Stimulated activated CD4-positive, alpha-beta T cell treated with anti-CD3 and anti-CD28 coated beads, Interleukin-4, amount 100 ng/mL, for 48 hours (primary cell): ENCODE measurements at places on chromosomes 2 and 18.
A peak's percentile ranks its signal among the peaks of the same experiment; 100 is the strongest.

DNA sequence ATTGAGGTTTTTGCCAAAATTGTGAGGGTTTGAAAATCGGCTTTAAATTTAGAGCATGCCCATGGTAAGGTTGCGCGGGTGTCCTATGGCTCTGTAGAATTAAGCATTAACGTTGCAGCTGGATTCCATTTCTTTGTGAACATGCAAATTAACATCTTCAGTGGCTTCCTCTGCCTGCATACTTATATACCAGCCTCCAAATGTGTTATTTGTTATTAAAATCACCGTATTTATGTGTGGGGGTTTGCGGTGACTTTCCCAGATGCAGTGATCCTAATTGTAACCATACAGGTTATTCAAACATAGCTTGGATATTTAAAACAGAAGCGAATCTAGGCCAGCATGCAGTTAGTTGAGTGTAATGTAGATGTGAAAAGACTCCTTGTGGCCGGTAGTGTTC, 80.2 kb downstream of the TGOLN2 start:
- DNase-seq = no peak

DNA sequence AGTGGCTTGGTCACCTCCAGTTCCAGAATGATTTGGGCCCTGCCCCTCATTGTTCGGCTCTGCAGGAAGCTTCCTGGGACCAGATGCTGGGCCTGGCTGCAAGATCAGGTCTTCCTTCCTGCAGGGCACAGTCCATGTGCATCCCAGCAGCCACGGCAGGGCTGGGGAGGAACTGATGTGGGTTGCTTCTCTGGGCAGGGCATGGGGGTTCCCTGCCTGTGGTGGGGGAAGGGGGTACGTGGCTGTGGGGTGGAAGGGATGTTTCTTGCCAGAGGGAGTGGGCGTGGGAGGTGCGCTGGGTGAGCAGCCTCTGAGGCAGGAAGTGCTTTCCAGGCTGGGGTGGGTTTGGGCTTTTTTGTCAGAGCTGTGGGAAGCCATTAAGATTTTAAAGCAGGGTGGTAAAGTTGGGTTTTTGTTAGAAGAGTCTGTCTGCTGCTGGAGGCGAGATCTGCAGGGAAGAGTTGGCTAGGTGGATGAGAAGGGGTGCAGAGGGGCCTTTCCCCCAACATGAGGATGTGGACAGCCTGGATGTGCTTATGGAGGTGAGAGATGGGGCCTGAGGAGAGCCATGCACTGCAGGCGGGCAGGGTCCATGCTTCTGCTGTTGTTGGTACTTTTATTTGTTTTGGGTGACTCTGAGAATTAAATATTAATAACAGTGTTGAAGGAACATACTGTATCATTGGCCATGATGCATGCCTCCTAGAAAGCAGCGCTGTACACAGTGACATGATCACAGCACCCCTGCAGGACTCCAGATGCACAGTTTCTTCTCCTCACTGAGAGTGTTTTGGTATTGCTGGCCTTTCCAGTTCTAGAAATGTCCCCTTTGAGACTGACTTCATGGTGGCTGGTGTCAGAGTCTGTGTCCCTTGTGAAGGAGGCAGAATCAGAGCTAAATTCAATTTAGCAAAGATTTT, 45.3 kb downstream of the DGKD start:
- no peak for DNase-seq

- no peak for DNase-seq
These were observed 286.5 kb upstream of the SYT4 start for GRCh38 chr18:43563780-43564179.

DNA sequence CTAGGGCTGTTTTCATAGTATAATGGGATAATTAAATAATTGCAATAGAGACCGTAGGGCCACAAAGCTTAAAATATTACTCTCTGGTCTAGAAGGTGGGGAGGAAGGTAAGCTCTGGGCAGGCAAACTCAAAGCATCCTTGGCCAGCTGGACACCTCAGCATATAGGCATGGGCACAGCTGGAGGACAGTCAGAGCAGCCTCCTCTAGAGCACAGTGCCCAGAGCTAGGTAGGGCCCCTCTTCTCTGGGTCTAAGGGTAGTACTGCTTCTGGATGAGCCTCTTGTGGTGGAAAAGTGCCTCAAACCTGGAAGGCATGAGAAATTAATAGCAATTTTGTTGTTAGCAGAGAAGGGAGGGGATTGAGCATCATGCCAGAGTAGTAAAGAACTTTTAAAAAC, 291.3 kb upstream of the FBXO11 start:
- no peak for DNase-seq

- no peak for DNase-seq
These were observed 521 bp upstream of the PROM2 start for GRCh38 chr2:95273566-95274290.

DNA sequence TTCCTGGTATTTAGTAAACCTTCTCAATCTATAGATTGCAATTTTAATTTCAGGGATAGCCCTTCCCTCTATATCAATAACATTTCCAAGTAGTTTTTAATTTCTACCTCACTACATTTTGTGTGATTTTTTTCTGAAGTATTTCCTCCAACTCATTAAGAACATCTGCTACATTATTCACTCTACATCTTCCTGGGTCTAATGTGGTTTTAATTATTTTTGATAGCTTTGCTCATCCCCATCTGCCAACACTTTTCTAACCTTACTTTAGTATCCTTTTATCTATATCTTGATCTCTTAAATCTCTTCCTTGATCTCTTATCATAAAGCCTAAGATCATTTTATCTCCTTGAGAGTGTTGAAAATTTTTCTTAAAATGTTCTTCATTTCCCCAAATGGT, 278.3 kb upstream of the CYP26B1 start:
- DNase-seq = no peak

- DNase-seq = no peak
These were observed 18.2 kb downstream of the PTPRM start for GRCh38 chr18:7585276-7585670.

GRCh38 chr18:12960395-12960794, 12.6 kb downstream of the SEH1L start:
- DNase-seq = no peak

DNA sequence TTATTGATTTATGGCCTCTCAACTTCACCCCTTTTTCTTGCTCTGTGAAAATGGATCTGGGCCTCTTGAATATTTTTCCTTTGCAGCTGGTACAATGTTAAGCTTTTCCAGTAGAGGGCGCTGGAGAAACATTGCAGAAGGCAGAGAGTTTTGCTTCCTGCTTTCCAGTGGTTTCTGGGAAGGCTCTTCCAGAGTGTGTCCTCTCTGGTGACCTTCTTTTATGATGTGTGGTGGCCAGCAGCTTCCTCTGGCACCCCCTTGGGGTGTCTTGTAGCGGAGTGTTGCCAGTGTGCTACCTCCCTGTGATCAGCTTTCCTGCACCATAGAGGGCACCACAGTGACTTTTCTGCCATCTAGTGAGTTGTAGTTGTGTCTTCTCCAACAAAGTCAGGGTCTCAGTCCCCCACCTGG, 25.4 kb upstream of the MGAT5 start:
- DNase-seq = no peak

DNA sequence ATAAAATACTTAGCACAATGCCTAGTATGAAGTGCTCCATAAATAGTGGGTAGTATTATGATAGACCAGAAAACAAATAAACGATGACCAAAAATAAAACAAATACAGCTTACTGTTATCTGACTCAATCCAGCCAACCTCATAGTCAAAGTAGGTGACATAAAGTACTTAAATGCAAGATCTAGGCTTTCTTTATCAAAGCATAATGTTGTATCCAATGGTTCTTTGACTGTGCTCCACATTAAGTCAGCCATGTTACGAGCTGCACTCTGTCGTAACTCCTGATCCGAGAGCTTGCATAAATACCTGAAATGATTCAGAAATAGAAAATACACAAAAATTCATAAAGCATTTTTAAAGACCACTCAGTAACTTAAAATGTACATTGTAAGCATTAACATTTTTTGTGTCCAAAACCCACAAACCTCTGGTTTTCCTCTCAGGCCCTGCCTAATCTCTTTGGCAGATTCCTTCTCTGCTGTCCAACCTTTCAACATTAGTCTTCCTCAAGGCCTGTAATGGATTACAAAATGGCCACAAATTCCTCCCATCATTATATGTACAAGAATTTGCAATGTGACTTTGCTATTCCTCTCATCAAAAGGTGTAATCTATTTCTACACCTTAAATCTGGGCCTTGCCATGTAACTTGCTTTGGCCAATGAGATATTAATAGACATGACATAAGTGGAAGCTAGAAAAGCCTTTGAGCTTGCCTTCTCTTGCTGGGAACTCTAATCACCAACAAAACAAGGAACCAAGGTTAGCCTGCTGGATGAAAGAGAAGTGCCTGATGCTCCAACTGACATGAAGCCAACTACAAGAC, 90.6 kb downstream of the USP34 start:
- no peak for DNase-seq

GRCh38 chr2:137947728-137948336, 16.4 kb upstream of the HNMT start:
- DNase-seq = peak; percentile 18

DNA sequence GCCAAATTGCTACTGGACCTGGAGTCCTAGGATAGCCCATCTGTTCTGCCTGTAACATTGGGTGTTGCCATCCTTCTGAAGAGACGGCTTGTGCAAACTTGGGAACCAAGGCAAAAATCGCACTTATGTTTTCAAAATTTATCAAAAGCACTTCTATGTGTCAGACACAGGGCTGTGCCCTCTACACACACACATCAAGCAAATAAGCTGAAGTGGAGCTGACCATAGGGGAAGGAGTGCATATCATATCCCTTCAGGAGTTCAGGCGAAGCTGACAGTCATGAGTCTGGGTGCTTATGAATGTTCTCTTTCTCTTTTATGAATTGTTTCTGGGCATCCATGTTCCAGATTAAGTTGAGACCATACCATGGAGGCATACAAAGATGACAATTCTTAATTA, 247.9 kb downstream of the CYRIA start:
- no peak for DNase-seq

GRCh38 chr2:66517772-66518171, 82.8 kb downstream of the MEIS1 start:
- no peak for DNase-seq

- peak; percentile 28 for DNase-seq
These were observed 403 bp downstream of the TMEM127 start for GRCh38 chr2:96265349-96265839.
